ENCODE measurements at places on chromosomes 3 and 15.

- DNase-seq: peak; percentile 8
These were observed 363.4 kb downstream of the OTOL1 start for GRCh38 chr3:161859865-161860450.

DNA sequence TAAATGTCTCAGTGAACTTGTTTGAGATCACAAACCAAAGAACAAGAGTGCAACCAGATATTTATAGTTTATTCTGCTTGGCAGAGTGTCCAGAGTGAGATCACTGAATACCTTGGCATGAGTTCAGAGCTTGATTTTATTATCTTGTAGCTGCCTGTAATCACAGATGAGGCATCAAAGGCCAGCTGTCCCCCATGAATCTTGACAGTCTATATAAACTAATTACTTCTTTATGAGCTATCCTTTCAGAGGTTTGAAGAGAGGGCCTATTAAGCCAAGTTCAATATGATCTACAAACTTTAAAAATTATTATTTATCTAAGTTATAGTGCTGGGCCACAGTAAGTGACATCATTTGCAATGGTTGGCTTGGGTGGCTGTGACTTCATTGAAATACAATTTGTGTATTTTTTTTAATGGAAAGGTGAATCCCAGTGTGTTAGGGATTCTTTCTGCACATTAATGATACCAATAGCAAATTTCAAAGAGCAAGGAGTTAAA is 251.5 kb downstream of the CLSTN2 start:
- no peak for DNase-seq

GRCh38 chr3:119295816-119296726 is 1.9 kb downstream of the ARHGAP31 start:
- DNase-seq: no peak

DNA sequence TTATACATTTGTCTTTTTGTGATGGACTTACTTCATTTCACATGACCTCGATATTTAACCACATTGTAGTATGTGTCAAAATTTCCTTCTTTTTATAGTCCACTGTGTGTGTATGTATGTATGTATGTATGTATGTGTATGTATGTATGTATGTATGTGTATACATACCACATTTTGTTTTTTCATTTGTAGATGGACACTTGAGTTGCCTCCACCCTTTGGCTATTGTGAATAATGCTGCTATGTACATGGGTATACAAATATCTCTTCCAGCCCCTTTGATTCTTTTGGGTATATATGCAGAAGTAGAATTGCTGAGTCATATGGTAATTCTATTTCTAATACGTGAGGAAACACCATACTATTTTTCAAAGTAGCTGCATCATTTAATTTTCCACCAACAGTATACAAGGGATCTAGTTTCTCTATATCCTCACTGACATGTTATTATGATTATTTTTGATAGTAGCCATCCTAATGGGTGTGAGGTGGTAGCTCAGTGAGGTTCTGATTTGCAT is 228.2 kb downstream of the OPA1 start:
- no peak for DNase-seq

DNA sequence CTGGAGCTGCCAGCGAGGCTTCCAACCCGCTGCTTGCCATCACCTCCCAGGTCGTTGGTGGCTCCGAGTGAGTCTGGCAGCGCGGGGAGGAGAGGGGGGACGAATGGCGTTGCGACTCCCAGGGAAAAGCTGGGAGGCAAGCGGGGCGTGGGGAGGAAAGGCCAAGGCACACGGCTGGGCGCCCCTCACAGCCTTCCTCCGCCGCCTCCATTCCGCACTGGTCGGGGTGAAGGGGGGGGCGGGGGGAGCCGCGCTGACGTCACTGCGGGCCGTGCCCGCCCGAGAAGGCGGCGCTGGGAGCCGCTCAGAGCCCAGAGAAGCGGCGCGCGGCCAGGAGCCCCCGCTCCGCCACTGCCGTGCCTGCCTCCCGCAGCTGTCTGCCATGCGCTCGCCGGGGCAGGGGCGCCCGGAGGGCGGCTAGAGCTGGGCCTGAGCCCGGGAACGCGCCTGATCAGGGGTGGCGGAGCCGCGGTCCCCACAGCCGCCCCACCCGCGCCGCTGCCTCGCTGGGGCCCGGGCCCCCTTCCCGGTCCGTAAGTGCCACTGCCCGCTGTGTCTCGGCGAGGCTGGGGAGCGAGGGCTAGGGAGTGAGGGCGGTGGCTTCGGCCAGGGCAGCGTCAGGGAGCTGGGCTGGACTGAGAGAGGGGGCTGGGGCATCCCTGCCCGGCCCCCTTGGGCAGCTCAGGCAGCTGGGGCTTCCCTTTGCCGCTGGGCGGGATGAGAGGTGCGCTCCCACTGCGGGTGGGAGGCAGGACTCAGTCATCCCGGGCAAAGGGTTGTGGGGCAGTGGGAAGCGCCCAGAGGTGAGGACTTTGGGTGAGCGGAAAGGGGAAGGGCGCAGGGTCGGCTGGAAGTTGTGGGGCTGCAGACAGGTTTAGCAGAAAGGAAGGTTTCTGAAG is 27.8 kb upstream of the POLG start:
- DNase-seq: no peak

GRCh38 chr15:68730976-68731897 is 89.5 kb downstream of the ANP32A start:
- DNase-seq: no peak

All from iPS-NIHi11 (cell line).